Neural progenitor cell (in vitro differentiated cells): ENCODE measurements at places on chromosomes 4 and X.
A peak's percentile ranks its signal among the peaks of the same experiment; 100 is the strongest.

DNA sequence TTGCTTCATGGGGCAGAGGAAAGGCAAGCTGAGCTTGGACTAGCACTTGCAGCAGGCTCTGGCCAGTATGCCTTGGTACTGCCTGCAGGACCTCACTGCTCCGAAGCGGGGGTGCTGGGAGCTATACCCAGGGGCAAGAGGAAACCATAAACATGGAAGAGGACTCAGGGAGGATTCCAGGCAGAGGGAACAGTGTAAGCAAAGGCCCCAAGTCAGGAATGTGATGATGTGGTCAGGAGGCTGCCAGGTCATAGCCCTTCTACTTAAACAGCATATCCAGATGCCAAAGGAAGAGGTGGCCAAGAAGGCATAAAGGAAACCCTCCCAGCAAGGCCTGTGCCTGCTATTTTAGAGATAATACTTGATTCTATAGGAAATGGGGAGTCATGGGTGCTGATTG lies 31.1 kb downstream of the RAB40AL start:
- H3K27ac ChIP-seq: no peak overlapping the region
- DNase-seq: no peak
- H3K4me1 ChIP-seq: no peaks in the 10 kb centered on the region
- H3K4me3 ChIP-seq: no peak overlapping the region
- no peaks in the 10 kb centered on the region for H3K36me3 ChIP-seq

- no peaks in the 10 kb centered on the region for H3K27me3 ChIP-seq
- no peak overlapping the region for H3K27ac ChIP-seq
- H3K36me3 ChIP-seq: no peaks in the 10 kb centered on the region
- peaks cover 11% of the 10 kb centered on the region for H3K4me1 ChIP-seq
- DNase-seq: peak; percentile 52
Measured at GRCh38 chrX:56726605-56727004, 2.4 kb upstream of the NBDY start.

GRCh38 chrX:97398030-97398551 lies 514.4 kb downstream of the RPA4 start:
- H3K27ac ChIP-seq: no peak overlapping the region
- H3K4me3 ChIP-seq: no peak overlapping the region
- H3K36me3 ChIP-seq: no peaks in the 10 kb centered on the region

GRCh38 chr4:1583051-1583785 lies 100.9 kb downstream of the FAM53A start:
- H3K4me3 ChIP-seq: no peak overlapping the region
- peaks cover 20% of the 10 kb centered on the region for H3K27me3 ChIP-seq
- H3K4me1 ChIP-seq: peaks cover 3% of the 10 kb centered on the region
- H3K36me3 ChIP-seq: no peaks in the 10 kb centered on the region

- DNase-seq: peak; percentile 47
- no peak overlapping the region for H3K4me3 ChIP-seq
- no peak overlapping the region for H3K27ac ChIP-seq
- no peaks in the 10 kb centered on the region for H3K36me3 ChIP-seq
Measured at GRCh38 chr4:89254847-89255246, 52.8 kb downstream of the GPRIN3 start.

GRCh38 chr4:109010521-109010920 lies 247.7 kb upstream of the ETNPPL start:
- DNase-seq: no peak
- no peaks in the 10 kb centered on the region for H3K36me3 ChIP-seq
- no peak overlapping the region for H3K4me3 ChIP-seq
- peaks cover 7% of the 10 kb centered on the region for H3K4me1 ChIP-seq
- no peak overlapping the region for H3K27ac ChIP-seq

DNA sequence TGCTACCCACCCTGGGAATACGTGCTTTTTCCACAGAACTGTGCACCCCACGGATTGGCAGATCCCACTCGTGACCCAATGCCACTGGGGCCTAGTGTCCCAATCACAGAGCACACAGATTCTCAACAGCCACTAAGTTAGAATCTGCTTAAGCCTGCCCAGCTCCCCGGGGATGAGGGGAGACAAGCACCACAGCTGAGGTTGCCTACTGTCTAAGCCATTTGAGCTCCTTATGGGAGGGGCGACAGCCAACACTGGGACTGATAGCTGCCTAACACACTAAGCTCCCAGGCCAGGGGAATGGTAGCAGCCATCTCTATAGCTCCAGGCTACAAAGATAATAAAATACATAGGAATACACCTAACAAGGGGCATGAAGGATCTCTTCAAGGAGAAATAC lies 93.5 kb upstream of the GUCY1A1 start:
- no peak overlapping the region for H3K27ac ChIP-seq
- peaks cover 12% of the 10 kb centered on the region for H3K4me1 ChIP-seq
- H3K4me3 ChIP-seq: no peak overlapping the region

- H3K4me3 ChIP-seq: no peak overlapping the region
- H3K27ac ChIP-seq: no peak overlapping the region
- H3K4me1 ChIP-seq: peaks cover 35% of the 10 kb centered on the region
Measured at GRCh38 chrX:13284570-13284969, 35.3 kb downstream of the ATXN3L start.

DNA sequence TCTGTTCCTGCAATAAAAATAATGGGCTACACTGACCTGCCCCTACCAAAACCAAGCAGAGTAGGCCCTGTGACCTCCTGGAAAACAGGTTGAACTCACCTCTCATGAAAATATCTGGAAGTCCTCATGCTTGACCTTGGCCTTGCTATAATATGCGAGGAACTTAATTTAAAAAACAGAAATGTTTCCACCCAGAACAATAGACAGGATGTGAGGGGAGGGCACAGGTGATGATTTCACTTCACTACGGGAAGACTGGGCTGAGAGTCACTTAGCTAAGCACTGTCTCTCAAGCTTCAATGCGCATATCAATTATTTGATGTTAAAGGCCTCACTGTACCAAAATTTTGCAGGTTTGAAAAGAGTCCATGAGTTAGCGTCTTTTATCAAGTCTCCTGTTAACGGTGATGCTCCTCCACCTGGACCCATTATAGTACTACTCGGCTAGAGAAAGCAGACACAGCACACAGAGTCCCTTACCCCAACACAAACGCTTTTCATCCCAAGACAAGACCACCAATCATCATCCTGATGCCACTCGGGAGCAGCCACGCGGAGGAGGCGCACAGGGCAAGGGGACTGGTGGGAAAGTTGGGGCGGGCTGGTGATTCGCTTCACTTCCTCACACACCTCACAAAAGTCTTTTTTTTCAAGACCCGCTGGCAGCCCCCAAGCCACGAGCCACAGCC lies 25.9 kb downstream of the ZNF721 start:
- H3K36me3 ChIP-seq: peaks cover 43% of the 10 kb centered on the region
- no peaks in the 10 kb centered on the region for H3K27me3 ChIP-seq
- no peak overlapping the region for H3K27ac ChIP-seq
- peak overlapping the region; percentile 96 for H3K4me3 ChIP-seq
- peak; percentile 40 for DNase-seq
- H3K4me1 ChIP-seq: peaks cover 8% of the 10 kb centered on the region

- H3K36me3 ChIP-seq: no peaks in the 10 kb centered on the region
- no peak overlapping the region for H3K4me3 ChIP-seq
- no peak for DNase-seq
Measured at GRCh38 chr4:1604181-1604705, 79.9 kb downstream of the FAM53A start.

GRCh38 chrX:2427147-2427546 lies 73.6 kb downstream of the DHRSX start:
- no peaks in the 10 kb centered on the region for H3K4me1 ChIP-seq
- no peaks in the 10 kb centered on the region for H3K27me3 ChIP-seq
- H3K36me3 ChIP-seq: no peaks in the 10 kb centered on the region
- H3K4me3 ChIP-seq: no peak overlapping the region

DNA sequence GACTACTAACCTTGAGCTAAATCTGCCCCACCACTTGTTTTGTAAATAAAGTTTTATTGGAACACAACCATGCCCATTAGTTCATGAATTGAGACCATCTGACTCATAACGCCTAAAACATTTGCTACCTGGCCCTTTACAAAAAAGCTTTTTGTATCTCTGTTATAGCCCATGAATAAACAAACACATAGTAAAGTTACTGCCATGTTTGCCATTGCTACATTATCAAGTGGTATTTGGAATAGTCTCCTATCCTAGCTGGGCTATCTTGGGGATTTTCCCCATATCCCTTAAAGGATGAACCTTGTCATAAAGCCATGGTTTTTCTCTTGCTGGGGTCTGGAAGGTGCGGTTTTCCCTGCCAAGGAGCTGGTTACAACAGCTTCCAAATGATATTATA lies 112.3 kb downstream of the FAM9B start:
- no peak for DNase-seq
- no peaks in the 10 kb centered on the region for H3K36me3 ChIP-seq
- H3K4me3 ChIP-seq: no peak overlapping the region
- no peaks in the 10 kb centered on the region for H3K27me3 ChIP-seq

- no peaks in the 10 kb centered on the region for H3K27me3 ChIP-seq
- no peak overlapping the region for H3K27ac ChIP-seq
- H3K36me3 ChIP-seq: no peaks in the 10 kb centered on the region
- DNase-seq: no peak
Measured at GRCh38 chr4:3516061-3516835, 16.0 kb downstream of the LRPAP1 start.

GRCh38 chr4:128512767-128513322 lies 225.2 kb upstream of the PGRMC2 start:
- H3K4me3 ChIP-seq: no peak overlapping the region
- H3K36me3 ChIP-seq: no peaks in the 10 kb centered on the region
- no peaks in the 10 kb centered on the region for H3K4me1 ChIP-seq
- H3K27me3 ChIP-seq: no peaks in the 10 kb centered on the region

- no peaks in the 10 kb centered on the region for H3K27me3 ChIP-seq
- no peak overlapping the region for H3K4me3 ChIP-seq
- no peaks in the 10 kb centered on the region for H3K36me3 ChIP-seq
- DNase-seq: no peak
- H3K4me1 ChIP-seq: no peaks in the 10 kb centered on the region
Measured at GRCh38 chr4:158940271-158940670, 162.6 kb upstream of the RAPGEF2 start.

- H3K36me3 ChIP-seq: no peaks in the 10 kb centered on the region
- H3K4me1 ChIP-seq: peaks cover 8% of the 10 kb centered on the region
- no peak overlapping the region for H3K27ac ChIP-seq
- no peak overlapping the region for H3K4me3 ChIP-seq
Measured at GRCh38 chr4:117796677-117797076, 237.6 kb upstream of the NDST3 start.

DNA sequence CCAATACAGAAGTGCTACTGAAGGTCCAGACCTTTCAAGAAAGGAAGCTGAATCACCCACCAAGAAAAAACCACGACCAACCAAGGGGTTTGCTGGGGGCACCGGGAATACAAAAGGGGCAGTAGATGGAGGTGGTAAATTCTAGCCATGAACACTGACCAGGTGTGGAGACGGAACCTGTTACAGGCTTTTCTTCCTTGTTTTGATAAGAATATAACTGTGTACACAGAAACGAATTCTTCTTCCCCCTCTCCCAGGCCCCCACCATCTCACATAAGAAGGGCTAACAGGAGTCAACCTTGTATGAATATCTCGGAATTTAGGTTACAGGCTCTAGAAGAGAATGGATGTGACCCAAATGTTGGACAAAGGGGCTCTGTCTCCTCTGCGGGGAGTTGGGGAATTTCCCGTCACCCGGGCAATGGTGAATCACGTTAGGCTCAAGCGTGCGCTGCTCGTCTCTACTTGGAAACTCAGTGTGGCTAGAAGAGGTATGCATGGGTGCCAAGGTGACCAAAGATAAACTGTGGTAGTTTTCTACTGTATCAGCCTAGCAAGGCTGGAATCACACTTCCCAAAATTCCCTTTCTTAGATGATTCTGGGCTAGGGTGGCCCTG lies 87.0 kb downstream of the AFAP1 start:
- H3K27ac ChIP-seq: no peak overlapping the region
- no peak overlapping the region for H3K4me3 ChIP-seq
- no peak for DNase-seq
- no peaks in the 10 kb centered on the region for H3K36me3 ChIP-seq
- no peaks in the 10 kb centered on the region for H3K4me1 ChIP-seq
- no peaks in the 10 kb centered on the region for H3K27me3 ChIP-seq

- no peaks in the 10 kb centered on the region for H3K27me3 ChIP-seq
- DNase-seq: no peak
- no peak overlapping the region for H3K4me3 ChIP-seq
Measured at GRCh38 chr4:39353478-39354253, 12.5 kb downstream of the RFC1 start.

- no peak for DNase-seq
- no peak overlapping the region for H3K4me3 ChIP-seq
- no peak overlapping the region for H3K27ac ChIP-seq
- H3K4me1 ChIP-seq: peaks cover 8% of the 10 kb centered on the region
- H3K36me3 ChIP-seq: no peaks in the 10 kb centered on the region
- no peaks in the 10 kb centered on the region for H3K27me3 ChIP-seq
Measured at GRCh38 chr4:56123051-56123450, 174.3 kb downstream of the CEP135 start.
